ENCODE measurements at places on chromosomes 16 and 17.

- no peak for DNase-seq
Observed at GRCh38 chr16:72873853-72874252, 174.1 kb downstream of the ZFHX3 start.

- DNase-seq, result no peak
Observed at GRCh38 chr17:77535435-77535834, 394.7 kb downstream of the SEC14L1 start.

GRCh38 chr16:67198238-67198734, 645 bp upstream of the ELMO3 start:
- no peak for DNase-seq

DNA sequence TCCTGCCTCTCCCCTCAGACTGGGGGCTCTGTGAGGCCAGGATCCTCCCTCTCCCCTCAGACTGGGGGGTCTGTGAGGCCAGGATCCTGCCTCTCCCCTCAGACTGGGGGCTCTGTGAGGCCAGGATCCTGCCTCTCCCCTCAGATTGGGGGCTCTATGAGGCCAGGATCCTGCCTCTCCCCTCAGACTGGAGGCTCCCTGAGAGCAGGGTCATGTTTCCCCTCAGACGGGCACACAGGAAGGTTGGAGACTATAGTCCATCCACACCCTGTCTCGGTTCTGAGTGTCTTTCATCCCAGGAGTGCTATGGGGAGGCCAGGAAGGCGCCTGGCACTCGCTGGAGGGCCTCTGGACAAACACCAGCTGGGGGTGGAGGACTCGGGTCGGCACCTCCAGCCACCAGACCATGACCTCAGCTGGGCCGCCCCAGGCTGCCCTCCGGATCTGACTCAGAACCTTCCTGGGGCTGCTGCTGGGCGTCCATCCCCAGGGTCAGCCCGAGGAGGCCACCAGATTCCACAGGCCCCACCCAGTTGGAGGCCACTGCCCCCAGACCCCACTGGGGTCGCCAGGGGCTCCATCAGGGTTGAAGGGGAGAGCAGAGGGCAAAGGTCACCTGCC, 21.9 kb upstream of the DLX4 start:
- DNase-seq, result no peak

DNA sequence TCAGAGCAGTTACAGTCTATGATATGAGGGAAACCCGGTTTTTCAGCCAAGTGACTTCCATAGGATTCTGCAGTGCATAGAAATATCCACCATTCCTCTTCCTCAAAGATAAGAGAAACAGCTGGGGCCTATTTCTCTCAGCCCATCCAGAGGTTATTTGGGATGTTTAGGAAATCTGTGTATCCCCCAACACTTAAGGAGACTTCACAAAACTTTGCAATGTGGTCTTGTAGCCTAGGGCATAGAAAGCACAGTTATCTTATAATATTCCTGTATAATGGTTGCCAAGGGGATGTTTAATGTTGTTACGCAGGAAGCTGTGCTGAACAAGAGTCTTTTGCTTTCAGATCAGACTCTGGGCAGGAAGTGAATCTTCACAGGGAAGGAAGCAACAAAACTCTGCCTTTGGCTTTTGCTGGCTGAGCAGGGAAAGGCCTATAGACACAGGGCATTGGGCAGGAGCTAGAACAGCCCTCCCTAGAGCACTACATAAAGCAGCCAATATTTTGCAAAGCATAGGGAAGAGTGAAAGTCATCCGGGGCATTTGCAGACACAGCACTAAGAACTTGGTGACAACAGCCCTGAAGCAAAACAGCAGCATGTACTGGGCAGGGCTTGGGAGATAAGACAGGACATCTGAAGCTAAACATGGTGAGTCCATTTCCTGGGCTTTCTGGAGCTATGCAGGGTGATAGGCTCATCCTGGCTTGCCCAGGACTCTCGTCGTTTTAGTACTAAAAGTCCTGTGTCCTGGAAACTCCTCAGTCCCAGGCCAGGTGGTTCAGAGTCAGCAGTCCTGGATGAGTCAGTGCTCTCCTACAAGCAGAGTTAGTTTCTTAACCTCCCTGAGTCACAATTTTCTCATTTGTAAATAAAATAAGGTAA, 18.7 kb upstream of the BEAN1 start:
- DNase-seq, result no peak

DNA sequence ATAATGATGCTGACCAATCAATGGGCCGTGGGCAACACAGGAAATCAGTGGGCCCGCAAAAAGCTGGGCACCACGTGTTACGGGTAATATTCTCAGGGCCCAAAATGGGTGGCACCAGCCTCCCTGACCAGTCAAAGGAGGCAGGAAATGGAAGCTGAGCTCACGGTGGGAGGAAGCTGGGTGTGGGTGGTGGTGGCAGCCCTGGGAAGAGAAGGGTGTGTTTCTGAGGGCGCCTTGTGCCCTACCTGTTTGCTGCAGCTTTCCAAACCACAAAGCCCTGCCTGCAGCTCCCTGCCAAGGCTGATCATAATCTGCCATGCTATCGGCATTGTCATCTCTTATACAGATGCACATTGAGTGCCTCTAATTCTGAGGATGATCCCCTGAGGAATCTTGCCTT, 457.9 kb downstream of the SLC39A11 start:
- DNase-seq, result no peak

GRCh38 chr17:63042256-63042812, 76.3 kb downstream of the TANC2 start:
- DNase-seq, result no peak

DNA sequence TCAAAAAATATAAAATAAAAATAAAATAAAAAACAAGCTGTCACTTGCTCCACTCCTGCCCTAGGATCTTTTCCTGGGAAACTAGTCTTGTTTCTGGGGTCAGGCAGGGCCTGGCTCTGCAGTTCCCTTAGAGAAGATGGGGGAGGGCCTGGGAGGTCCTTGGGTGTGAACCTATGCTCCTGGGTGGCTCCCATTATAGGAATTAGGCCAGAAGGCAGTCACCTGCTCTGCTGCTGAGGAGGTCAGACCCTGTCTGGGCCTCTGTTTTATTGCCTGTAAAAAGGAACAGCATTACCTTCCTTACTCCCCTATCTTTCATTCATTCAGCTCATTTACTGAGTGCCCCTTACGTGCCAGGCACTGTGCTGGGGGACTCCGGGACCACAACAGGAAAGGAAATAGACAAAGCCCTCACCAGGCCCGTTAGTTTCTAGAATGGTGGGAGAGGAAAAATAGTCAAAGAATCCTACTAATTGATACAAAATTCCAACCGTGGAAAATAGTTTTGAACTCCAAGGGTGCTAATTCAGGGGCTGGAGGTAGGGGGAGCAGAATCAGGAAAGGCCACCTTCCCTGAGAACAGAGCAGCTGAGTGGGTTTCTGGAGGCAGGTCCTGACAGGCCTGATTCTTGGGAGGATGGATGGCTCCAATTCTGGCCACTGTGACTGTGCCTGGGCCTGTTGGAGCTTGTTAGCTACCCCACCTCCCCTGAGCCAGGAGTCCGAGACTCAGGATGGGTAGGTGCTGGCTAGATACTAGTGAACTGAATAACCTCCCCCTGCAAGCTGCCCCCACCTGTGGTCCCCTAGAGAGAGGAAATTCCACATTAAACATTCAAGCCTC, 1.3 kb upstream of the SLC46A1 start:
- DNase-seq, result no peak

All from heart right ventricle (tissue), 16 donors.